ENCODE measurements at places on chromosomes 16 and 17.

DNA sequence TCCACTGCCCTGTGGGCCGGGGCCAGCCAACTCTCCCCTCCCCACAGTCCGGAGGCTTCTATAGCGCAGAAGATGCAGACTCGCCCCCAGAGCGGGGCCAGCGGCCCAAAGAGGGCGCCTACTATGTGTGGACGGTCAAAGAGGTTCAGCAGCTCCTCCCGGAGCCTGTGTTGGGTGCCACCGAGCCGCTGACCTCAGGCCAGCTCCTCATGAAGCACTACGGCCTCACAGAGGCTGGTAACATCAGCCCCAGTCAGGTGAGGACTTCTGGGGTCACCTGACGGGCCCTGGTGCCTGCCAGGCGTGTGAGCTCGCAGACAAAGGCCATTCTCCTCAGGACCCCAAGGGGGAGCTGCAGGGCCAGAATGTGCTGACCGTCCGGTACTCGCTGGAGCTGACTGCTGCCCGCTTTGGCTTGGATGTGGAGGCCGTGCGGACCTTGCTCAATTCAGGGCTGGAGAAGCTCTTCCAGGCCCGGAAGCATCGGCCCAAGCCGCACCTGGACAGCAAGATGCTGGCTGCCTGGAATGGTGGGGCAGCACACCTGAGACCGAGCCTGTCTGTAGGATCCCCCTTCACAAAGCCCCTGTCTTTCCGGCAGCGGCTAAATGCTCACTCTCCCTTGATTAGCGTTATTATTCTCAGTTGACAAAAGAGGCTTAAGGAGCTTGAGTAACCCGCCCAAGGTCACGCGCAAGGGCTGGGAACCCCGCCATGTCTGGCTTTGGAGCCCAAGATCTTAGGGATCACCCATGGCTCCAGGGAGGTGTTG, 3.9 kb downstream of the SPATA20 start:
- DNase-seq = peak; percentile 51

- no peak for DNase-seq
Measured at GRCh38 chr16:54062361-54063278, 224.0 kb downstream of the IRX3 start.

GRCh38 chr16:2713523-2713922, 6.5 kb downstream of the PRSS27 start:
- DNase-seq = no peak

DNA sequence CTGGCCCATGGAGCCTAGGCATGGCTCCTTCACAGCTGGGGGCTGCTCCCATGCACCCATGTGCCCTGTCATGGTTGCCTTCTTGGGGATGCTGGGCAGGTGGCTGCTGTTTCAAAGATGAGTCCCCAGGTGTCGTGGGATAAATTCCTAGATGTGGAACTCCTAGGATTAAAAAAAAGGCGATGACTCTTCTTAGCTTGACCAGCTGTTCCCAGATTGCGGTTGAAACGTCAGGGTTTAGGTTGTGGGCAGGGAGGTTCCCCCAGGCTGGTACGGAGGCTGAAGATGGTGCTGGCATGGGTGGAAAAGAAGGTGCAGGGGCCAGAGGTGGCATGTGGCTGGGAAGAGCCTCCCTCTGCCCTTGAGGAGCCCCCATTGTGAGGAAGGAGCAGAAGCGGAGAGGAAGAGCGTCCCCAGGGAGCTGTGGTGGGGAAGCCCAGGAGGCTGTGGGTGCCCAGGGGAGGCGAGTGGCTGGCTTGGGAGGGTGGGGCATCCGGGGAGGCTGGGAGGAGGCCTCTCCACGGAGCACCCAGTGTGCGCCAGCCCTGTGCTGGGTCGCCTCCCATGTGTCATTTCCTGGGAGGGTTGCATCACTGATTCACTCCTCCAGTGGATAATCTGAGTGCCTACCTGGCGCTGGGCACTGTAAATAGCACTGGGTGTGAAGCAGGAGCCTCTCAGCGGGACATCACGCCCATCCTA, 7.5 kb upstream of the KCNJ12 start:
- peak; percentile 39 for DNase-seq

DNA sequence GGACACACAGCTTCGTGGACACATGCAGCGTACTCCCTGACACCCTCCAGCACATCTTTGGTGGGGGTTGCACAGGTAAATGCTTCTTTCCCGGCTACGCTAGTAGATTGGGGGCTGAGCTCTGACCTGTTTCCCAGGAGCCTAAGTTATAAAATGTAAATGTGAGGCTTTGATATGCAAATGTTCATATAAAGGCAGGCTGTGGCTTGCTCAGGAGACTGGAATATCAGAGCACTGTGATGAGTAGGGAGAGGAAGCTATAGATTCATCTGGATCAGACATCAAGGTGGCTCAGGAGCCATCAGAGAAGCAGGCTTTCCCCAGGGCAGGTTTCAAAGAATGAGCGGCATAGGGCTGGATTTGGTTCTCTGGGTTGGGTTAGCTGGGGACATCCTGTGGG, 3.4 kb upstream of the ETV4 start:
- no peak for DNase-seq

DNA sequence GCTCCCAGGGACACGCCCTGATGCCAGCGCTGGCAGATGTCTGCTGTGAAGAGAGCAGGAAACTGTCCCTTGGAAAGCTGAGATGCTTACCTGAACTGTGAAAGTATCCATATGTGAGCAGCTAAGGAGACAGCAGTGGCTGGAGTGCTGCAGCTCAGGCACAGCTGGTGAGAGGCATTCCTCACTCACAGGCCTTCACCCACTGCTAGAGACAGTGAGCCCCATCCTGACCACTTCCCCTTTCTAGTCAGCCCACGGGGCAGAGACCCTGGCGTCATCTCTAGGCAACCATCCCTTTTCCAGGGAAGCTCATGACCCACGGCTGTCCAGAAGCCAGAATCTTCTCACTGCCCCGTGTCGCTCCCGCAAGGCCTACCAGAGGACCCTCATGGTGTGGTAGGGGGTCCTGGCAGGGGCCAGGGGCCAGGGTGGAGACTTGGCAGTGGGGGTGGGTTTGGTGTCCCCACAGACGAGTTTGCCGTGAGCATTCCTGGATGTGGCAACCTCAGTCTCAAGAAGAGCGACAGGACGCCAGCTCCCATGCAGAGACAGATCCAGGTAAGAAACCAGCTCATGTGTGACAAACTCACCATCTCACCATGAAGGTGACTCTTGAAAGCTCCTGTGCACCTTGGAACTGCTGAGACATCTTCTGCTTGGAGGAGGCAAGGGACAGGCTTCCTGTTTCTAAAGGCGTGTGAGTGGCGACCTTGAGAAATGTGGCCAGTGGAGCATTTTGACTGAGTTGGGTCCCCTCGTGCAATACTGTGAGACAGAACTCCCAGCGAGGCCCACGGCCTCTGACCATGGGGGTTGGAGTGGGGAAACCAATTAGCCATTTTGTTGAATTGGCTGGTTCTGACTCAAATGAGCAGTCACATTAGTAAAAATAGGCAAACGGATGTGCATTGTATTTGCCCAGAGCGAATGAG, at the start of gene SCIMP:
TSS of gene SCIMP (minus strand) at position 216 of the 932 bp plus-strand sequence. CDS start at position 111, 105 bp downstream.
- no peak for DNase-seq

DNA sequence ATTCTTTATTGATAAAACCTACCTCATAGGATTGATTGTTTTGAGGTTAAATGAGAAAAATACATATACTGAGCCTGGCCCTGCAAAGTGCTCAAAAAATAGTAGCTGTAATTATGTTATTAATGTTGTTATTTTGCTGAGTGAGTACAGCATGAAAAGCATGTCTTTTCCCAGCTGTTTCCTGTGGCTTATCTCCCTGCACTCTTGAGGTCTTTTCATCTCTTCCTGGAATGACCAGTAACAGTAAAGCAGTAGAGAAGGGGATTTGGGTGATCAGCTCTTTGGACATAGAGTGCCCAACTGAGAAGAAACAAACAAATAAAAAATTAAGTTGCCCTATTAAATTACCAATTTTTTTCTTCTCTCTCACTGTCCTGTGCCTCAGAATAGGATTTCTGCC, 53.7 kb downstream of the NFAT5 start:
- no peak for DNase-seq

DNA sequence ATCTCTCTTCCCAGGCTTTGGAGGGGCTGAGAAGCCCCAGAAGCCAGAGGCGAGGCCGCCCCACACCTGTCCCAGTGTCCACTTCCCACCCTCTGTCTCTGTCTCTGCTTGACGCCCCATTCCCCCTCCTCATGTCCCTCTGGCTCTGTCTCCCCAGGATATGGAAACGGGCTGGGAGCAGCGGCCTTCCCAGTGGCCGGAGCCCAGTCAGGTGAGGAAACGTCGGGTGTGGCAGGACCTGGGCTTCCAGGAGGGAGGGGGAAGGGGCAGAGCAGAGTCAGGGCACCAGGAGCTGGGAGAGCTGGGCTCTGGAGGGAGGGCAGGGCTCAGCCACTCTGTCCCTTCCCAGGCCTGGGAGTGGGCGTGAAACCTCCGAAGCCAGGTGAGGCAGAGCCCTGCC, 10.6 kb upstream of the PKMYT1 start:
- no peak for DNase-seq

DNA sequence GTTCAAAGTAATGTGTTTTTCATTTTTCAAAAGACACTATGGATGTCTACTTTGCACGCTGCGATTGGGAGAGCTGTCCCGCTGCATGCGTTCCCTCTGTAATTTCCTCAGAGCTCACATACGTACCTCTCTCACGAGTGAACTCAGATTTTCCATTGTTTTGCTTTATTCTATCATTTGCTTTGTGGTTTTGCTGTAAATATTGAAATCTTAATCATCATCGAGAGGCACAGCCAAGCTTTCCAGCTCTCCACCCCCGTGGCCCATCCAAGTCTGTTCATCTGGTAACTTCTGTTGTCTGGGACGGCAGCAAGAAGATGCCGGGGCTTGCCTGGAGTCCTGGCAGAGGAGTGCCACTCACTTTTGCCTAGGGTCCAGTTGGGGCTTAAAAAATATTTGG, 21.1 kb downstream of the TMC6 start:
- no peak for DNase-seq

DNA sequence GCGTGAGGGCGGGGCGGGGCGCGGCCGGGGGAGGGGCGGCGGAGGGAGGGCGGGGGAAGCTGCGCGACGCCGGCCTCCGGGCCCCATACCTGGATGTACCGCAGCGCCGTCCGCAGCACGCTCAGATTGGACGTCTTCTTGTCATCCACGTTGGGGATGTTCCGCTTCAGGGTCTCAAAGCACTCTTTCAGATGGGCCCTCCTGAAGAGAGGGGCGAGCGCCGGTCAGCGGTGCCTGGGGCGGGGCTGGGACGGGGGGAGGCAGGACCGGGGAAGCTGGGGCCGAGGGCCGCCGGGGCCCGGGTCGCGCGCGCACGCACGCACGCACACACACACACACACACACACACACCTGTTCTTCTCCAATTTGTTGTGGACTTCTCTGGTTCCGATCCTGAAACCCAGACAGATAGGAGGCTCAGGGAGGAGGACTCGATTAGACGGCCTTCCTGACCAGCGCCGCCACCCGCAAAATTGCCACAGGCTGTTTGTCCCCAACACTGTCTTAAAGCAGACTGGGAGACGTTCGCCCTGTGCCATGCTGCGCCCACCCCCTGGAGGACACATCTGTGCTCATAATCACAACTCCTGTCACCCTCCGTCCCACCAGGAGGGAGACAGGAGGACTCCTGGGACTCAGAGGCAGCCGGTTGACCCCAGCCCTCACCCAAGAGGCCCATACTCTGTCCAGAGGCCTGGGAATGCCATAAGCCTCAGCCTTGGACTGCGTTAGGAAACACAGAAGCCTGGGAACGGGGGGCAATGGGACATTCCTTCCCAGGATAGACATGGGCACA, 6.7 kb downstream of the MNT start:
- DNase-seq = no peak

- DNase-seq = peak; percentile 96
Measured at GRCh38 chr17:58525239-58525638, 10.8 kb upstream of the MTMR4 start.

DNA sequence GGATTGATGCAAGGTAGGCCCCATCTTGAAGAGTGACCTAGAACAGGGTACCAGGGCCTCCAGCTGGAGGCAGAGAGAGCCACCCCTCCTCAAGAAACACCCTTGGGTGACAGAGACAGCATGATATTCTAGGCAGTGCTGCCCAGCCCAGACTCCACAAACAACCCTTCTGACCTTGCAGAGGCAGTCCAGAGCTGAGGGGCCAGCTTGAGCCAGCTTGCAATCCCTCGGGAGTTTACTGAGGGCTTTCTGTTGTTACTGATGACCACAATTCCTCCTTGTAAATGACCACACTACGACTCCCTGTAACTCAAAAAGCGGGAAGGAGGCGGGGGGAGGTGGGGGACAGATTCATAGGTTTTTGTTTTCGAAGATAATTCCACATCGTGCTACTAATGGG, 18.6 kb upstream of the MNT start:
- no peak for DNase-seq

- DNase-seq = no peak
Measured at GRCh38 chr16:81515721-81516120, 71.1 kb downstream of the CMIP start.

DNA sequence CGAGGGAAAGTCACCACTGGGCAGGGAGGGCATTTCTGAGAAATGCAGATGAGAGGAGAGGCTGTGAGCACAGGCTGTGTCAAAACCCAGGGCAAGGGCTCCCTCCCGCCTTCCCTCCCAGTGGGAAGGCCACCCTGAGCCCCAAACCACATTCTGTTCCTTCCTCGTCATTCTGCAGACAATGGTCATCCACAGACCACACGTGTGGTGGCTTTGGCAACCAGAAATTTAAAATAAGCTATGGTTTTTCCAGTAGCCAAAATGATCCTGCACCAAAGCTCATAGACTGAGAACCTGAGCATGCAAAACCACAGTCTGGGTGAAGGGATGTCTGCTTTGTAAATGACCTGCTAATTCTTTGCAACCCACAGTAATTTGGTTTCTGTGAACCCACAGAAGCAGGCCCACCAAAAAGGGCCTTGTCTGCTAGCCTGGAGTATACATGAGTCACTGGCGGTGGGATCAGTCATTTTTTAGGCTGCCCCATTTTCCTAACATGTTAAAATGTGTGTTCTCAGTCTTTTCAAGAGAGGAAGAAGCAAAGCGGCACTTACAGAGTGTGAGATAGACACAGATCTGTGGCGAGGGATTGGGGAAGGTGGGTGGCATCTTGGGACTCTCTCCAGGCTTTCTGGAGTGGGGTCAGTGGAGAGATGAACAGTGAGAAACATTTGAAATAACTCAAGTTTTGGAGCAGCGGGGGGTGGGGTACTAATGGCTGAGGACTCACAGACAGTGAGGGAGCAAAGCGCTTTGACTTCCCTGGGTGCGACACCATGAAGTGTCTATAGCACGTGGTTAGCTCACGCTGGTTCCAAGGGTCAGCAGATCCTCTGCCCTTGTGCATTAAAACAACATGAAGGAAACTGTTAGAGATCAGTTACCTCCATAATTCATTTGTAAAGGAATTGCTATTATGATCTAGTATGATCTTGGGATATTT, 20.5 kb downstream of the GRB7 start:
- no peak for DNase-seq

DNA sequence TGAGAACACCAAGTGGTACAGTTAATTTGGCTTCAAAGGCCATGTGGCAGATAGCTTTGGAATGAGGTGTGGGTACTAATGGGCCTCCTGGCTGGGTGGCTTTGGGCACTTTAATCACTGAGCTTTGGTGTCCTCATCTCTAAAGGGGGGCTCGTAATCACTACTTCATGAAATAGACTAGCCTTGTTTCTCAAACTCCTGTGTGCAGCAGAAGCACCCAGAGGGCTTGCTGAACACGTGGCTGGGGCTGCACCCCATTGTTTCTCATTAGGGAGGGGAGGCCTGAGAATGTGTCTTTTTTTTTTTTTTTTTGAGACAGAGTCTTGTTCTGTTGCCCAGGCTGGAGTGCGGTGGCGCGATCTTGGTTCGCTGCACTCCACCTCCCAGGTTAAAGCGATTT, 5.8 kb downstream of the EPN2 start:
- no peak for DNase-seq

Measured in NCI-H226 (cell line).